Activated T-cell treated with anti-CD3 and anti-CD28 coated beads, Interleukin-2, amount 50 U/mL, for 1 hour (primary cell): ENCODE measurements at places on chromosomes 11 and 22.

- no peak for DNase-seq
Observed at GRCh38 chr11:62712276-62712812, 4.9 kb downstream of the GNG3 start.

DNA sequence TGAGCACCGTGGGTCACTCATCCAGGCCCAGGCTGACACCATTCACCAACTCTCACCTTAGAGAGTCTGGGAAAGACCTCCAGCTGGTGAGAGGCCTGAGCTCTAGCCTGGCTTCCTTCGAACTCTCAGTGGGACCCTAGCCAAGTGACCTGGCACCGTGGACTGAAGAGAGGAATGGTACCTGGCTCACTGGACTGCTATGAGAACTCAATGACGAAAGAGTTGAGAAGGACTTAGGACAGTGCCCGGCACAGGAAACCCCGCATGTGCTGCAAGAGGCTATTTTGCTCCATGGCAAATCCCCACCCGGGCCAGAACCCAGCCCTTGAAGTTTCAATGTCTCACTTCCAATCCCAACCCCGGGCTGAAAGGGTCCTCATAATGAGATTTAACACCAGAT, 605 bp upstream of the RAPSN start:
- no peak for DNase-seq

DNA sequence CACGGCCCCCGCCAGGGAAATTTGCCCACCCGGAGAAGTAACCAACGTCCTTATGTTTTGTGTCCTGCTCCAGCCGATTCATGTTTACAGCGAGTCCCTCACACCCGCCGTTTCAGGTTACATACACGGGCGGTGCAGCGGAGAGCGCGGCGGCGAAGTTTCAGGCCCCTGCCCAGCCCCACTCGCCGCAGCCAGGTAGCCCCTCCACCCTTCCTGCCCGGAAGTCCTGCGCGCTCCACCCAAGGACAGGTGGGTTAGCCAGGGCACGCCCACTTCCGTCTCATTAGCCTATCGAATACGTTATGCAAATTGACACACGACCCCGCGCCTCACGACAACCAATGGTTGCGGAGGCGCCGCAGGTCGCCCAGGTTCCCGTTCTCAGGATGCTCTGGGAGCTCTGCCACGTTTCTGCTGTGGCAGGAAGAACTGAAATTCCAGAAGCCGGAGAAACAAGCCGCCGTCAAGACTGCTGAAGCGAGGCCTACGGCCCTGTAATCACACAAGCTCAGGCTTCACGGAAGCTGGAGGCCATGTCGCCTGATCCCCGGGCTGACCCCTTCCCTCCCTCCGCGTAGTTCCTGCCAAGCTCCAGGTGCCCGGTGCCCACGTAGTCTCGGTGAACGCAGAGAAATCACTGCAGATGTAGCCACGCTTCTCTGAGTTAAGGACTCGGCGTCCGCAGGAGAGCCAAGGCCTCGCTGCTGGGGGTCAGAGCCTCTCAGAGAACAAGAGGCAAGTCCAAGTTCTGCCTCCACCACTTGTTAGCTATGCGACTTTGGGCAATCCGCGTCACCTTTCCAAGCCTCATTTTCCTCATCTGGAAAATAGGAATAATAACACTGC, 22.4 kb upstream of the MYH9 start:
- DNase-seq, result peak; percentile 65

DNA sequence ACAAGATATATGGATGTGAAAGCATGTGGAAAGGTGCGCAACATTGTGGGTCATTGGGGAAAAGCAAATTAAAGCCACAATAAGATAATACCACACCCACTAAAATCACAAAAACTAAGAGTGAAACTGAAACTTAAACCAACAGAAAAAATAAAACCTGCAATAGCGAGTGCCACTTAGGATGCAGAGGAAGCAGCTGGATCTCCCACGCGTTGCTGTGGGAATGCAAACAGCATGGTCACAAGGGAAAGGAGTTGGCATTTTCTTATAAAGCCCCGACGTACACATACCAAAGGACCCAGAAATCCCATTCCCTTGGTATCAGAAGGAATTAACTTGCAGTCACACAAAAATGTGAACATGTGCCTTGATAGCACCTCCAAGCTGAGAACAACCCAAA, 712.0 kb downstream of the TBC1D22A start:
- DNase-seq, result no peak

GRCh38 chr11:26578998-26579661, 7.1 kb upstream of the MUC15 start:
- no peak for DNase-seq

GRCh38 chr11:33479231-33479630, 221.4 kb downstream of the C11orf91 start:
- DNase-seq, result no peak

DNA sequence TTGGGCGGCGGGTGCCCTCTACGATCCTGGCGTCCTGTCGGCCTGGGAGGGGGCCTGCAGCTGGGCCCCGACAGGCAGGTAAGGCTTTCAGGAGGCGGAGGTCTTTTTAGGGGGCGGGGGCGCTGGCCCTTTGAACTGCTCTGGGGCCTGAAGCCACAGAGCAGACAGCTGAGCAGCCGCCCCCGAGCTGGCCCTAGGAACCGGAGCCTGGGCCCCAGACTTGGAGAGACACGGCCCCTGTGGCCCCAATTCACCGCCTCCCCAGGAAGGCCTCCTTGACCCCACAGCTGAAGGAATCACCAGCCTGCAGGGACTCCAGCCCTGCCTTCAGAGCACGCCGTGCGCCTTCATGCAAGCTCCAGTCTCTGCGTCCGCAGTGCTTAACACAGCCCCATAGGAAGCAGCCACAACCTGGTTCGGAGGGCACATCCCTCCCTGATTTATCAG, 618 bp upstream of the CERK start:
- no peak for DNase-seq

DNA sequence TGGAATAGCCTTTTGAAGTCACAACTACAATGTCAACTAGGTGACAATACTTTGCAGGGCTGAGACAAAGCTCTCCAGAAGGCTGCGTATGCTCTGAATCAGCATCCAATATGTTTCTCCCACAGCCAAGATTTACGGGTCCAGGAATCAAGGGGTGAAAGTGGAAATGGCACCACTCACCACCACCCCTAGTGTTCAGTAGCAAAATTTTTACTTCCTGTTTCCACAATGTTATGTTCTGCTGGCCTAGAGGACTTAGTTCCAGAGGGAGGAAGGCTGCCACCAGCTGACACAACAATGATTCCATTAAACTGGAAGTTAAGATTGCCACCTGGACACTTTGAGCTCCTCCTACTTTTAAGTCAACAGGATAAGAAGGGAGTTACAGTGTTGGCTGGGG, 68.5 kb upstream of the MPEG1 start:
- no peak for DNase-seq

- DNase-seq, result no peak
Observed at GRCh38 chr11:74345420-74345819, 34.0 kb upstream of the P4HA3 start.

DNA sequence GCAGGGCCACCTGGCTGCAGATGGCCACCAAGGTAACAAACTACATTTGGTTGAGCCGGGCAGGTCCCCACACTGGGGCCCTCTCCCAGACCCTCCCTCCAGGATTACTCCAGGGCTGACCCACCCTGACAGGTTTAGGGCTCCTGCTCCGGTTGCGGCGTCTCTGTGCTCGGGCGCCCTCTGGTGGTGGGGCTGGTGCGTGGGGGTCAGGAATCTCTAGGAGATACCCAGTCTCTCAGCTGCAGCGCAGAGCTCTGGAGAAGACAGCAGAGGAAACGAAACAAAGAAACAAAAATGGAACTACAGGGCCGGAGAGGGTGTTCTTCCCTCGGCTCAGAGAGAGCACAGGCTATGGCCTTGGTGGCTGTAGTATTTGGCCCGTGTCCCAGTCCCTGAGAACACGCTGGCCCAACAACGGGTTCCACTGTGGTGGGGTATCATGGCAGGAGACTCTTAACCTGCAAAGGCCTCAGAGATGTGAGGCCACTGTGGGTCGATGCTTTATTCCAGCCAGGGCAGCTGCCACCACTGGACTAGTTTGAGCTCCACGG, 2.4 kb downstream of the C11orf96 start:
- DNase-seq, result peak; percentile 57

GRCh38 chr11:15113381-15113780, 1.3 kb upstream of the INSC start:
- DNase-seq, result no peak

DNA sequence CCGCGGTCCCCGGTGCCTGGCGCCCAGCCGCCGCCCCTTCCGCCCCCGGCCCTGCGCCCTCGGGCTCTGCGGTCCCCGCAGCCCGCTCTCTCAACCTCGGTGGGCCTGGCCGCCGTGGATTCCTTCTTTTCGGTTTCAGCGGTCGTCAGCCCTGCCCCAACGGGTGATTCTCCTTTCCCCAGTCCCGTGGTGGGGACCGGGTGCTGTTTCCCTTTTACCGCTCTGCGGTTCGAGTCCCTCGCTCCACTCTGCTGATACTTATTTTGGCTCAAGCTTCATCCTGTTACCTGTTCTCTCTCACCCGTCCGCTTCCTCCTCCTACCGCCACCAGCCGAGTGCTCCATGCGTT, 494 bp downstream of the ZDHHC5 start:
- DNase-seq, result no peak

- no peak for DNase-seq
Observed at GRCh38 chr11:8709002-8709672, 26.5 kb downstream of the RPL27A start.

DNA sequence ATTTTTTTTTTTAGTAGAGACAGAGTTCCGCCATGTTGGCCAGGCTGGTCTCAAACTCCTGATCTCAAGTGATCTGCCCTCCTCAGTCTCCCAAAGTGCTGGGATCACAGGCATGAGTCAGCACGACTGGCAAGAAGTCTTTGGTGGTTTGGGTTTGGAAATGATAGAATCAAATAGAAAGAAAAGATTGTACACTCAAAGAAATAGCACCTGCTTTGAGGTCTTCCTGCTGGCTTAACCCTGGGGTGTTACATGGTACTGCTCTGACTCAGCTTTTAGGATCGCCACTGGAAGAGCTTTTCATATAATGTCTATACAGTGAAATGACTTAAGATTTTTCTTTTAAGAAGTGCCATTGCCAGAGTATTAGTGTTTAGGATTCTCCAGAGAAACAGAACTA, 50.2 kb downstream of the JAM3 start:
- DNase-seq, result no peak

- no peak for DNase-seq
Observed at GRCh38 chr11:116885951-116886655, 48.7 kb upstream of the APOA1 start.

DNA sequence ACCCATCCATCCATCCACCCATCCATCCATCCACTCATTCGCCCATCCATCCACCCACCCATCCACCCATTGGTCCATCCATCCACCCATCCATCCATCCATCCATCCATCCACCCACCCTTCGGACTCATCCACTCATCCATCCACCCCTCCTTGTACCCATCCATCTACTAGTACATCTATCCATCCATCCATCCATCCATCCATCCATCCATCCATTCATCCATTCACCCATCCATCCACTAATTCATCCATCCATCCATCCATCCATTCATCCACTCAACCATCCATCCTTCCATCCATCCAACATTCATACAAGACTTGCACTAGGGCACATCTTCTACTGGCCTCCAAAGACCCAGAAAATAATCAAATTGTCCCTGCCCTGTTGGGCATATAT, 20.0 kb downstream of the MYEOV start:
- DNase-seq, result no peak

- DNase-seq, result no peak
Observed at GRCh38 chr11:19370100-19370861, 129.5 kb upstream of the E2F8 start.

- no peak for DNase-seq
Observed at GRCh38 chr11:75355051-75355450, 3.6 kb upstream of the ARRB1 start.

DNA sequence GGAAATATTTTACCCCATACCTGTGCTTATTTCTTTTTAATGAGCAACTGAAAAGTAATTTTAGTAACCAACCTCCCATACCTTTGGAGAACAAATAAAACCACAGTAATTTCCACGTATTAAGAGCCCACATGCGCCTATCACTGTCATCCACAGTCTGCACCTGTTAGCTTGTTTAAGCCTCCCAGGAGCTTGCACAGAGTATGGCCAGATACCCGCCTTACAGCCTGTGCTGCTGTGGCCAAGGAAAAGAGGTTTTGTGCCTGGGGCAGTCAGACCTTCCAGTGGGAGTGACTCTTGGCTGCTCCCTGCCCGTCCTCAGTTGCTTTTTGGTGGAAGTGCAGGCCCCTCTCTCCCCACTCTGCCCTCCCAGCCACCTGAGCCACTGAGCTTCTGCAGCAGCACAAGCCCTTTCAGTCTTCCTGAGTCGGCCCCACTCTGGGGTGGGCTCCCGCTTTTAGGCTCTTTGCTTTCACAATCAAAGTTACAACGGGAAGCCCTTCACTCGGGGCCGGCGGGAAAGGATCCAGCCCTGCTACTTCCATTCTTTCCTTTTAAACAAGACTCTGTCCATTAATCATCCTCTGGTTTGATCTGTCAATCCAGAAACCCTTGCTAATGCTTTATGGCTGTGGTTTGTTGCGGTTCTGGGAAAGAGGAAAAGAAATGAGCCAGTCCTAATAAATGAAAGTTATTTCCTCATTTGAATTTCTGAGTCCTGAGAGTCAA, 308.8 kb downstream of the TBC1D22A start:
- DNase-seq, result no peak

DNA sequence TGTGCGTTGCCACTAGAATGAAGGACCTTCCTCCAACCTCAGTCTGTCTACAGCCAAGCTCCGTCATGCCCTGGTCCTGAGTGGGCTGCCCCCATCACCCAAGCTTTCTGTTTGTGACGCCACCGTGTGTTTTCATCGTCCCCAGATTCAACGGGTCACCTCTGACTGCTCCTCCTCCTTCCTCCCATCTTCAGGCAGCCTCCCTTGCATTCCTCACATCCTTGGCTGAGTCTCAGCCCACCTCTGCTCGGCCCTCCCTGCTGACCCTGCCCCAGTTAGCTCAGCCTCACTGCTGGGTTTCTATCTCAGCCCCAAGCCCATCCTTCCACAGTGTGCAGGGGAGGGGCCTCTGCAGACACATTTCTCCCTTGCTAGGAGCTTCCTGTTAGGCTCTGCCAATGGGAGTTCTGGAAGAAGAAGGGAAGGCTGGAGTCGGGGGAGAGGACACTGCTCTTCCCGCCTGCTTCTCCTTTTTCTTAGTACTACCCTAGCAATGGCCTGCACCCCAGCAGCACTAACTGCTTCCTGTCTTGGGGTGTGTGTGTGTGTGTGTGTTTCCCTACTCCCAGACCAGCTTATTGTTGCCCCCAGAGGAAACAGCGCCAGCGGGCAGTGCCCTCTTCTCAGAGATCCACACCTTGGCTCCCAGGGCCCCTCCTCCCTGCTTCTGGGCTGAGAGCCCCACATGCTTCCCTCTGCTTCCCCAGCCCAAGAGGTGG, 5.2 kb downstream of the IFT27 start:
- DNase-seq, result no peak

- DNase-seq, result no peak
Observed at GRCh38 chr11:72890881-72891280, 76.7 kb downstream of the ATG16L2 start.

DNA sequence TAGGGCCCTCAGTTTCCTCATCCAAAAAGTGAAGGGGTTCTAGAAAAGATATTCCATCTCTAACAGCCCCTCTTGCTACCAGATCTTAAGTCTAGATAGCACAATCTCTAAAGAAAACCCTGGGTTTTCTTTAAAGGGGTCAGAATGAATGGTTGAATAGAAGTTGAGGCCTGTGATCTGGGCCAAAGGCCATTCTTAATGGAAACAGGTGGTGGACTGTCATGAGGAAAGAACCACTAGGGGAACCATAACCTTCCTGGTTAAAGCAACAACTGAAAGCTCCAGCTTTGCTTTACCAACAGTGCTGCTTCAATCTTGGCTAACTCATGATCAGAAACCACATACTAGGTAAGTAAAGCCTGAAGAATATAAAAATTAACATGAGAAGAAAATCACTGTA, 1.8 kb downstream of the CELF1 start:
- no peak for DNase-seq
